ENCODE measurements at places on chromosomes 12 and 14. TPM values are rescaled to one million over a fixed set of nuclear protein-coding genes. Genes with fewer than 3 reads are reported as not detected.

Gene TAS2R46
- total RNA-seq: 1.8 TPM

Gene MANSC4
- total RNA-seq: 0.89 TPM

Gene RGS6
- total RNA-seq: not detected

Gene APOF
- not detected for total RNA-seq

Gene GPR162
- total RNA-seq: 2.1 TPM

Gene HVCN1
- 2.7 TPM for total RNA-seq

Gene CCDC38
- total RNA-seq: not detected

Gene MON2
- total RNA-seq: 75.6 TPM

Gene KRT73
- total RNA-seq: not detected
